ENCODE measurements at places on chromosomes 7 and 10. TPM values are rescaled to one million over a fixed set of nuclear protein-coding genes. Genes with fewer than 3 reads are reported as not detected.

DNA sequence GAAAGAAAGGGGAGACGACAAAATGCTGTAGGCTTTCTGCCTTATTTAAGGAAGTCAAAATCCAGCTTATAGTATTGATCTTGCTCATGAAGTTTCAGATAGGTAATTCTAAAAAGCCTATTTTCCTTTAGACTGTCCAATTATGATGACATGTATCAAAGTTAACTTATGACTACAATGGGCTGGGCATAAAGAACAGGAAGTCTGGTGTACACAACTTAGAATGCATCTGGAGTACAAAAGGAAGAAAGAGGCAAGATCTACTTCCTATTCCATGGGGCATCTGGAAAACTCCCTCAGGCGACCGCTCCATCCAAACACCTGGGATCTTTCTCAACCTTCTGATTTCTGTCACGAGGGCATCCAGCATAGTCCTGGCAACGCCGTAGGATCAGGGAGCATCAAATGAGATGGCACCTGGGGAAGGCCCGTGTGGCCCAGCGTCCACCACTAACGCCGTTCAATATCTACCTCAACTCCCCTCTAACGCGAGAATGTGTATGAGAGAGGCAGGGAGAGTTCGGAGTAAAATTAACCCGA is 512 bp downstream of the FAM24B start:
- no peak for DNase-seq

DNA sequence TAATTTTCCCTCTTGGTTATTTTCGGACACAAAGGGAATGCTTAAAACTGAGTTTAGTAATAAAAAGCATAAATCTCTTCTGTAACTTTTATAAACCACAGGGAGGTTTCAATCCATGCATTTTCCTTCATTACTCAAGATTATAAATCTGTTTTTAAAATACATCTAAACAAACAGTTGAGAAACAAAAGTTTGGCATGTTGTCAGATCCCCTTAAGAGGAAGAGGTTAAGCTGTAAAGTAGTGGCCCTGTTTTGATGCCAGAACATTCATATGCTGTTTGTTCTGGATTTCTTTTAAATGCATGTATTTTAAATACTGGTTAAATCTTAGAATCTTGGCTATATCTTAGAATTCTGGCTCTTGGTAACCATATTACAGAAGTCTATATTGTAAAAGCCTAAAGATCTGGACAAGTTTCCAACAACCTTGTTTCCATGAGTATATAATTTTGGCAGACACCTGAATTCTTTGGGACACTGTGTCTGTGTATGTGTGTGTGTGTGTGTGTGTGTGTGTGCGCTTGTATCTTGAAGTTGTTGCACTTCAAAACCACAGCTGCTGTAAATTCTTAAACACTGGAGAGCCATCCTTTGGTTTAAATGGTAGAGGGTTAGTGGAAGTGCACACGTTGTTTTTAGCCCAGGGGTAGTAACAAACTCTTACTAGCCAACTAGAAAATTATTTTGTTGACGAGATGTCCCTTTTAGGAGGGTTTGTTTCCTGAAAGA is 6.8 kb upstream of the SEMA4G start:
- DNase-seq: no peak

DNA sequence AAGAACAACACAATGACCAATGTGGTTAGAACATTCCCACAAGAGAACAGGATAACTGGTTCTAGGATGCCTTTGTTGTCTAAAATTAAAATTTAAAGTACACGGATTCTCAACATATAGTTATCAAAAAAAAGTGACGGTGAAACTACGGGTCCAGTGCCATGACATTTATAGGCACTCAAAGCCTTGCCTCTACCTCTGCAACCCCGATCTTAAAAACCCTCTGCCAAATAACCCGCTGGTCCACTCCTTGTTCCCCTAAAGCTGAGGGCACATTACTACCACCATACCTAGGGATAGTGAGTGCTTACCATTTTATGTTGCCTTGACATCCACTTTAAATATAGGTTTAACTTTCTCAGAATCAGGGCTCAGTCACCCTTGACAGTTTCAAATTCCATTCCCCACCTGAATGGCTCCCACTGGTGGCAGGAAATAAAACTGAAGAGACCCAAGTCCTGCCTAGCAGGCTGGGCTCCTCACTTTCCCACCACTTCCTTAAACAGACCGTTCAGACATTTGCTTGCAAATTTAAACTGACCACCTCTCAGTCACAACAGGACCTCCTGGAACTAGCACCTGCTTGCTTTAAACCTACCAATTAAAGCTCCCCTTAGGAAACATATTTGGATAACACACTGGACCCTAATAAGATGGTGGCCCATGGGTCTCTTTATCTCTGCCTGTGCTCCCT is 169.9 kb upstream of the ASAH2 start:
- DNase-seq: no peak

GRCh38 chr7:116984917-116985316 is 31.6 kb downstream of the ST7 start:
- no peak for DNase-seq

DNA sequence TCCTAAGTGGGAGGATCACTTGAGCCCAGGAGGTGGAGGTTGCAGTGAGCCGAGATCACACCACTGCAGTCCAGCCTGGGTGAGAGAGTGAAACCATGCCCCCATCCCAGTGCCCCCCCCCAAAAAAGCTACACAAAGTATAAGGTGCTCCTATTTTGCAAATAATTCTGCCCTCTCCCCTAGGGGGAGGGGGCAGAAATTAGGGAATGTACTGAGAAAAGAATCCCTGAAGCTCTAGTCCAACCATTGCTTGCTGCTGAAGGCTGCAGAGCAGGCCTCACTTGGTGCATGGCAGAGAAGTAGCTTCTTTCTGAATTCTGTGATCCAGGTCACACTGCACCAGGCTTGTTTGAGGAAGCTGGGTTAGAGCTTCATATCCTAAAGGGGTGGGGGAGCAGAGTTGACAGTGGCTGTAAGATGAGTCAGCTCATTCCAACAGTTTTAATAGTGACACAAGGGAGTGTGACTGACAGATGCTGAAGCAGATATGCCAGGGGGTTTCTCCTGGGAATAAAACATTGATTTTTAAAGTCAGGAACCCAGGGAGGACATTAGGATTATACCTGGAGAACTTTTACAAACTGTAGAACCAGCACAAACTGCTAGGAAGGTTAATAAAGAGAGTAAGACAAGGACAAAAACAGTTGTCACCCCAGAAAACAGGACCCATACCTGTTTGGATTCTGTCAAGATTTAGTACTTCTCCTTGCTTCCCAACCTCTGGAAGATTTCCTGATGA is 32.8 kb upstream of the STRIP2 start:
- DNase-seq: no peak

DNA sequence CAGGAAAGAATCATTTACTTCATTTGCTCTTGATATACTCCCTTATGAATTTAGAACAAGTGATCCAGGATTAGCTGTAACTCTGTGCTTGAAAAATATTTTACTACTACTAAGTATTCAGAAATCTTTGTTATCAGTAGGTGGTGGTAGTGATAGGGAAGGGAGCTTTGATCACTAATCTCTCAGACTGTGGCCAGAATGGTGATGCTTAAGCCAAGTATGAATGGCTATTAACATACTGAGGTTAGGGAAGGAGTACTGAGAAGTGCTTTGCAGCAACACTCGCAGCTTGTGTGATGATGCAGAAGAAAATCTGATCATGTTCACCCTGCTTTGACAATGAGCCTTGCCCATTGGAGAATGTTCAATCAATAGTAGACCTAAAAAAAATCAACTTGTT is 29.3 kb downstream of the AP3M1 start:
- DNase-seq: no peak

- no peak for DNase-seq
Measured at GRCh38 chr7:23373151-23374004, 74.2 kb downstream of the MALSU1 start.

- no peak for DNase-seq
Measured at GRCh38 chr7:106692450-106693051, 31.6 kb upstream of the CCDC71L start.

DNA sequence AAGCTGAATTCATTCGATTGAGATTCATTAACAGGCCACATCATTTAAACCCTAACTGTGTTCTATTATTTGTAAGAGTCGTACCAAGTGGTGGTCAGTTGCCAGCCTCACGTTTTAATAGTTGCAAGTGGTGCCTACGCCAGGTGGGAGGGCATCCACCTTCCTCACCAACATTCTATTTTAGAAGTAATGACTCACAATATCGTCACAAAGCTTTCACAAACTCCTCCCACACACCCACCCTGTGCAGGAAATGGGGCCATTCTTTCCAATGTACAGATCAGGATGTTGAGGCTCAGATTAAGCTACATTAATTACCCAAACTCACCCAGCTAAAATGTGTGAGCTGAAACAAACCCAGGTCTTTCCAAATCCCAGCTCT is 77.3 kb upstream of the SAMD8 start:
- DNase-seq: no peak

DNA sequence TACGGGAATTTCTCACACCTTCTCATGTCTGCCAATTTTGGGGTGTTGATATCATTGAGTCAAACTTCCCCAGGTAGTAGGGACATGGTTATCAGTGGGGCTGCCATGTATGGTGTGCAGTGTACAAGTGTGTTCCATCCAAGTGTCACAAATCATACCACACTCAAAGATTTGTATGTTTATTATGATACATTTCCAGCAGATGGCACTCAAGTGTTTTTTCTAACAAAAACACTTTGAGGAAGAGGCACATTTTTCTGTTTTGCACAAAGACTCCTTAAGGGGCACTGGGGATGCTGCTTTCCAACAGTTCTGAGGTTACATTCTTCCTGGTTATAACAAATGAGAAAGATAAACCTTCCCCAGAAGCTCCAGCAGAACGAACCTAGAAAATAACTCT is 414.5 kb downstream of the REEP3 start:
- no peak for DNase-seq

- no peak for DNase-seq
Measured at GRCh38 chr10:132097609-132098377, 32.0 kb downstream of the JAKMIP3 start.

DNA sequence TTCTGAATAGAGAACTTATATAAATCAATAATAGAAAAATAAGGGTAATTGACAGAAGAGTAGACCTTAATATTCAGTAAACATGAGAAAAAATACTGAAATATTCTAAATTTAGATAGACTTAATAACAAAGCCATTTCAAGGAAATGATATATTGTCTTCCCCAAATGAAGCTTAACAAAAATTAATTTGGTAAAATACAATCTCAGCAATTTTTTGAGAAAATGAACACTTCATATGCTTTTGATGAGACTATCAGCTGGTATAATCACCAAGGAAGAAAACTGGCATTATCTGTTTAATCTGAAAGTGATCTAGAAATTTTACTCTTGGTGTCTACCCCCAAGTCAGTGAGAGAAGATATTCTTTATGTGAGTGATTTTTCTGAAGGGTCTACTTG is 1.7 kb upstream of the FAM237B start:
- no peak for DNase-seq

GRCh38 chr10:110511734-110512449 is 14.2 kb downstream of the DUSP5 start:
- DNase-seq: no peak

DNA sequence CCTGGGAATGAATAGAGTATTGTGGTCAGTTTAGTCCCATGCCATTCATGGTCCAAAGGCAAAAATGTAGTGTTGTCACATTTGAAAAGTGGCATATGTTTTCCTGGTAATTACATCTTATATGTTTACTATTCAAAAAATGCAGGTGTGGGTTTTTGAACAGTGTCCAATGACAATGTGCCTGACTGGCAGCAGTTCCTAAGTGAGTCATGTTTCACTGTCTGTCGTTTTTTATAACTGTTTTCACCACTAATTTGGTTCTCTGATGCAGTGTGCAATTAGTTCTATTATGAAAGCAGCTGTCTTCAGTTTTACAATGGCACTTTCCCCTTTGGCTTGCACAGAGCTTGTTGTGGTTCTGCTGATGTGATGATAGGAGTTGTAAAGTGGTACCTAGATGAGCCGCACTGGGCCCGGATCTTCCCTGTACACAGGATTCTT is 162.3 kb downstream of the SEM1 start:
- no peak for DNase-seq

DNA sequence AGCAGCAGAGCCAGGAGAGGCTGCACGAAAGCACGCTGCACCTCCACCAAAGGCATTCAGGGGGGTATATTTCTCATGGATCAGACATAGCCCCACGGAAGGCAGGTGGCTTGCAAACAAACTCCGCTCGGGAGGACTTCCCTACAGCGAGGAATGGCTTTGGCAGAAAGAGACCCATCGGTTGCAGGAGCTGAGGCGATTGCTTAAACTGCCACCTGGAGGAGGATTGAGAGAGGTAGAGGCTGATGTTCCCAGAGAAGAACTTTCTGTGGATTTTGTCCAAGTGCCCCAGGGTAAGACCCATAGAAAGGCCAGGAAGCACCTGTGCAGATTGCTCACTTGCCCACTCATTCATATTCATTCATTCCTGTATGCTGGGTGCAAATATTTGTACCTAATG is 89.1 kb downstream of the NEUROD6 start:
- DNase-seq: no peak

DNA sequence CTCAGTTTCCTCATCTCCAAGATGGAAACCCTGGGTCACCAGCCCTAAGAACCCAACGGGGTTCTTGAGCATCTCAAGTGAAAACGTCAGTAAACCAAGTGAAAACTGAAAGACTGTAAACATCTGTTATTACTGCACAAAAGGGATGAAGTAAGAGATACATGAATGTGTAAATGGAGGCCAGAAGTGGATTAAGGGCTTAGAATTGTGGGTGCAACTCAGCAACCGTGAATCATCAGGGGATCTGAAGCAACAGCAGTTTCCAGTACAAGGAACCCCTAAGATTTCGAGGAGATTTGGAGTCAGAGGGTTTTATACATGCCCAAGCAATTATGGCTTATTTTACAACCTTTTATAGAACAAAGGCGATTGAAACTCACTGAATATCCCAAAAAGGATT is 95.7 kb upstream of the SVIL start:
- DNase-seq: no peak

DNA sequence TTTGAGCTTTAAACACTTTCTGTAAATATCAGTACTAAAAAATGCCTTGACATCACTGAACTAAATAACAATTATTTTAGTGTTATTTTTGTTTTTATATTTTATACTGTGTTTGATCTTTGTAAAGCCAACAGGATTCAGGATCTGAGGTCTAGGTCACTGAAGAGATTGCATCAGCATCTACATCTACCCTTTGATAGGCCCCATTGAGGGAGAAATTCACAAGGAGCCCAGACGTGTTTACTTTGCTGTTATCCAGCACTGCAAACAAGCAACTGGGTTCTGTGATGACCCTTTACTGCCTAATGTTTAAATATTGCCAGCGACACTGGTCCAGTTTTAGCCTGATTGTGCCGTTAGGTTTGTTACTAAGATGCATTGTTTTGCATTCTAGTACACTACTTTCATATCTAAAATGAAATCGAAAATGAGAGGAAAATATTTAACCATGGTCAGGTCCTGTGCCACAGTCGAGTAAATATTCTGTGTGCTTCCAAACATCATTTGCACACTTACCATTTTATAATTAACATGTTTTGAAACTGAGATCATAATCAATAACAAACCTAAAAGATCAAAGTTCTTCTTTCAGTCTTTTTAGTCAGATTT is 48.7 kb downstream of the SP8 start:
- no peak for DNase-seq

Gene AQP1
- 373 TPM for total RNA-seq

Gene DOCK4
- total RNA-seq: 37.9 TPM

Gene PODXL
- total RNA-seq: 64.4 TPM

Gene LIPA
- total RNA-seq: 55.7 TPM

Gene NRP1
- total RNA-seq: 68.3 TPM

Gene FERD3L
- 0.86 TPM for total RNA-seq
